ENCODE measurements at places on chromosomes 5 and 9. TPM values are rescaled to one million over a fixed set of nuclear protein-coding genes. Genes with fewer than 3 reads are reported as not detected.

GRCh38 chr5:137414112-137414755 lies 84.9 kb downstream of the SPOCK1 start:
- H3K27me3 ChIP-seq: no peaks in the 10 kb centered on the region
- no peak for DNase-seq
- H3K27ac ChIP-seq: no peak overlapping the region
- H3K4me1 ChIP-seq: no peaks in the 10 kb centered on the region
- no peak overlapping the region for H3K4me3 ChIP-seq

GRCh38 chr9:3480353-3480655 lies 45.5 kb downstream of the RFX3 start:
- H3K27me3 ChIP-seq: no peaks in the 10 kb centered on the region
- no peaks in the 10 kb centered on the region for H3K36me3 ChIP-seq
- peaks cover 5% of the 10 kb centered on the region for H3K4me1 ChIP-seq
- no peak overlapping the region for H3K4me3 ChIP-seq
- DNase-seq: no peak

- H3K27ac ChIP-seq: no peak overlapping the region
- H3K27me3 ChIP-seq: no peaks in the 10 kb centered on the region
These were observed 2.4 kb upstream of the FAM78A start for GRCh38 chr9:131278702-131279111.

DNA sequence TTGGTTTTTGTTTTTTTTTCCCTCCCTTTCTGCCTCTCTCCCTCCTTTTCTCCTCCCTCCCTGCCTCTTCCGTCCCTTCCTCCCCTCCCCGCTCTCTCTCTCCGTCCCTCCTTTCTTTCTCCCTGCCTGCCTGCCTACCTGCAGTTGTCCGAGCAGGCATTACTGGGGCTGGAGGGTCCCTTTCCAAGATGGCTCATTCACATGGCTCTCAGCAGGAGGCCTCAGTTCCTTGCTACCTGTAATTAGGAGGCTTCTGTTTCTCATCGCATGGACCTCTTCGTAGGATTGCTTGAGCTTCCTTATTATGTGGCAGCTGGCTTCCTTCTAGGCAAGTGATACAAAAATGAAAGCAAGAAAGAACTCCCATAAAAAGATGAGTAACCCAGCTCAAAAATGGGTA lies 8.0 kb downstream of the RGS3 start:
- no peaks in the 10 kb centered on the region for H3K27me3 ChIP-seq
- H3K4me3 ChIP-seq: no peak overlapping the region
- H3K36me3 ChIP-seq: no peaks in the 10 kb centered on the region
- DNase-seq: no peak
- no peak overlapping the region for H3K27ac ChIP-seq
- H3K4me1 ChIP-seq: no peaks in the 10 kb centered on the region

DNA sequence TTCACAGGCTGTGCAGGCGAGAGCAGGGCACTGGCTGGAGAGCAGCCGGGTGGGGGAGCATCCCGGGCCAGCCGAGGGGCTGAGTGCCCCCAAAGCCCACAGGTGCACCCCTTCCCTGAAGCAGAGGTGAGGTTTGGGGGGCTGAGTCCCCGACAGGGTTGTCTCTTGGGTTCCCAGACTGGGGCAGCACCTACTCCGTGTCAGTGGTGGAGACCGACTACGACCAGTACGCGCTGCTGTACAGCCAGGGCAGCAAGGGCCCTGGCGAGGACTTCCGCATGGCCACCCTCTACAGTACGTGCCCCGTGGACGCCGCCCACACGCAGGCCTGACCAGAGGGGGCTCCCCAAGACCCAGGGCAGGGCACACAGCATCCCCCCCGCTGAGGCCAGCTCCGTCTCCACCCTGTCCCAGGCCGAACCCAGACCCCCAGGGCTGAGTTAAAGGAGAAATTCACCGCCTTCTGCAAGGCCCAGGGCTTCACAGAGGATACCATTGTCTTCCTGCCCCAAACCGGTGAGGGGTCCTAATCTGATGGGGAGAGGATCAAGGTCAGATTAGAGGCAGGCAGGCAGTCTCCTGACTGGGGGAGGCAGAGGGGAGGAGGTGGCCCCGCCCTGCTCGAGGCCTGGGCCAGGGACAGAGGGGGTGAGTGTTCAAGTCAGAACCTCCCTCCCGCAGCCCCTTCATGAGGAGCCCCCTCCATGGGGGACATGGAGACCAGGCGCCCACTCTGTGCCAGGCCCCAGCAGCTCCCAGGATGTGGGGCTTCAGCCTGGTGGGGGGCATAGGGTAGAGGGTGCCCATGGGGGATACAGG lies 2.7 kb downstream of the PTGDS start:
- H3K4me3 ChIP-seq: no peak overlapping the region
- no peak overlapping the region for H3K27ac ChIP-seq
- peaks cover 15% of the 10 kb centered on the region for H3K4me1 ChIP-seq
- H3K36me3 ChIP-seq: no peaks in the 10 kb centered on the region
- no peak for DNase-seq

- H3K27ac ChIP-seq: no peak overlapping the region
- no peaks in the 10 kb centered on the region for H3K36me3 ChIP-seq
- DNase-seq: no peak
- no peaks in the 10 kb centered on the region for H3K27me3 ChIP-seq
These were observed 533.4 kb downstream of the PDE4D start for GRCh38 chr5:59360130-59360555.

- H3K4me3 ChIP-seq: no peak overlapping the region
- no peaks in the 10 kb centered on the region for H3K36me3 ChIP-seq
- no peak for DNase-seq
- no peaks in the 10 kb centered on the region for H3K27me3 ChIP-seq
These were observed 146.5 kb downstream of the SPATA31D1 start for GRCh38 chr9:82135106-82135505.

- no peaks in the 10 kb centered on the region for H3K27me3 ChIP-seq
- DNase-seq: no peak
- no peak overlapping the region for H3K27ac ChIP-seq
These were observed 268.6 kb upstream of the MVB12B start for GRCh38 chr9:126058011-126058531.

- no peak for DNase-seq
- H3K27ac ChIP-seq: no peak overlapping the region
- H3K36me3 ChIP-seq: no peaks in the 10 kb centered on the region
- no peaks in the 10 kb centered on the region for H3K27me3 ChIP-seq
- no peaks in the 10 kb centered on the region for H3K4me1 ChIP-seq
These were observed 32.7 kb downstream of the GAPT start for GRCh38 chr5:58523956-58524355.

DNA sequence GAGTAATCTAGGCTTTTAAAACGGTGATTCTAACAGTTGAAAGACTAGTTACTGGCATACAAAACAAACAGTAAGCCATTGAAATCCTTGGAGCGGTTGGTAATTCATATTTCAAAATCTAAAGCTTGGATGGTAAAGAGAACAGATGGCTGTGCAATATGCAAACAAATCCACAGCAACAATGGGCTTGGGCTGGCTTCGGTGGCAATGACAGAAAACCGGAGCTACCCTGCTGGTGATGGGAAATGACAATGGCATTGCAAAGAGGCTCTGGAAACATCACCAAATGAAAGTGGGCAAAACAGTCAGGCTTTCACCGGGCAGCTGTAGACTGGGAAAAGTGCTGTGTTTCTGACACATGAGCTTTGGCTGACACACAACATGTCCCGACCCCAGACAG lies 42.2 kb downstream of the MED27 start:
- H3K27me3 ChIP-seq: no peaks in the 10 kb centered on the region
- DNase-seq: no peak
- H3K4me3 ChIP-seq: no peak overlapping the region
- H3K27ac ChIP-seq: no peak overlapping the region

DNA sequence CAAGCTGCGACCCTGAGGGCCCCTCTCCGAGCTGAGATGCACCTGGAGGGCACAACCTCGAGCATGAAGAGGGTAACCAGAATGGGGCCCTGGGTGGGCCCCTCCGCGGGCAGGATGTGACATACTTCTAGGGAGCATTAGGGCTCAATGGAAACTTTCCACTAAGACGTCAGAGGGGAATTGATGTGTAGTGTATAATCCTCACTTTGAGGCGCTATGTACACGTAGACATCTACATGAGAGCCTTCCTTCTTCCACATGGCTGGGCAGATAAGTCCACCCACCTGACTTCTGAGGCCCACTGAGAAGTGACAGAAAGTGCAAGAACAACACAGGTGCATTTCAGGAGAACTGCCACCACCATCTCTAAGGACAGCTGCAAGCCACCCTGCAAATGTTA lies 61.0 kb downstream of the DAP start:
- no peaks in the 10 kb centered on the region for H3K36me3 ChIP-seq
- H3K4me3 ChIP-seq: no peak overlapping the region
- no peaks in the 10 kb centered on the region for H3K27me3 ChIP-seq

- H3K27me3 ChIP-seq: no peaks in the 10 kb centered on the region
- no peak for DNase-seq
- H3K27ac ChIP-seq: no peak overlapping the region
- H3K4me3 ChIP-seq: no peak overlapping the region
- no peaks in the 10 kb centered on the region for H3K4me1 ChIP-seq
These were observed 261.7 kb downstream of the CDH12 start for GRCh38 chr5:22591461-22591860.

GRCh38 chr5:113162208-113162607 lies 185.6 kb downstream of the DCP2 start:
- DNase-seq: no peak
- H3K27me3 ChIP-seq: no peaks in the 10 kb centered on the region
- H3K4me3 ChIP-seq: no peak overlapping the region
- no peak overlapping the region for H3K27ac ChIP-seq
- H3K4me1 ChIP-seq: no peaks in the 10 kb centered on the region

DNA sequence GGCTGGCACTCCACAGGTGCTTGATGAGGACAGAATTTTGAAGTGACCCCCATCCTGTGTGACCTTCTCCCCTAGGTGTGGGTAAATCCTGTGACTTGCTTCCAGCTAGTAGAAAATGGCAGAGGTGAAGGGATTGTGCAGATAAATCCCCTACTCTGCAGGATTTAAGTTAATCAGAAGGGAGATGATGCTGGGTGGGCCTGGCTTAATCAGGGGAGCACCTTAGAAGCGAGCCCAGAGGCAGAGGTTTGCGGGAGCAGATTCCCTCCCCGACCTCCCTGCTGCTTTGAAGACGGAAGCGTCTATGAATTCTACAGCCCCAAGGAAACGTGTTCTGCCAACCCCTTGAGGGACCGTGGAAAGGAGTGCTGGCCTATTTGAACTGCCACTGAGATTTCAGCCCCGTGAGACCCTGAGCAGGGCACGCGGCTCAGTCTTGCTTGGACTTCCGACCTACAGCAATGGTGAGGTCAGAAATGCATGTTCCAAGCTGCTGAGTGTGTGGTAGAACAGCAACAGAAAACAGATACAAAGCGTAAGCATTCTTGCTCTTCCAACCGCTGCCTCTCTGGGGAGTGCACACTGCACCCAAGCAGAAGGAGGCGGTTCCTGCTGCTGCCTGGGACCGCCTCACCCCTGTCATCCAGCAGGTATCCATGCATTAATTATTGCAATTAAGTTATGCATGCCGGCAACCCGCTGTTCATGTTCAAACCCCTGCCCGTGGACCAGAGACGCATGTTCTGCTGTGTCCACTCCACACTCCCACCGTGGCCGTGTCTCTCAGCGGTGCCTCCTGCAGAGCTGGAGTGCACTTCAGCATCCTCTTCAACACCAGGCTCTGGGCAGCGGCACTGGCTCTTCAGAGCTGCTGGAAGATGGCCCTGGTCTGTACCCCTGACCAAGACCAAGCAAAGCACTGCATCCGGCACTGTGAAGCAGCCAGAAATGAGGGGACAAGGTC lies 54.6 kb upstream of the RXRA start:
- no peaks in the 10 kb centered on the region for H3K27me3 ChIP-seq
- no peaks in the 10 kb centered on the region for H3K4me1 ChIP-seq
- H3K4me3 ChIP-seq: no peak overlapping the region
- peak; percentile 66 for DNase-seq

DNA sequence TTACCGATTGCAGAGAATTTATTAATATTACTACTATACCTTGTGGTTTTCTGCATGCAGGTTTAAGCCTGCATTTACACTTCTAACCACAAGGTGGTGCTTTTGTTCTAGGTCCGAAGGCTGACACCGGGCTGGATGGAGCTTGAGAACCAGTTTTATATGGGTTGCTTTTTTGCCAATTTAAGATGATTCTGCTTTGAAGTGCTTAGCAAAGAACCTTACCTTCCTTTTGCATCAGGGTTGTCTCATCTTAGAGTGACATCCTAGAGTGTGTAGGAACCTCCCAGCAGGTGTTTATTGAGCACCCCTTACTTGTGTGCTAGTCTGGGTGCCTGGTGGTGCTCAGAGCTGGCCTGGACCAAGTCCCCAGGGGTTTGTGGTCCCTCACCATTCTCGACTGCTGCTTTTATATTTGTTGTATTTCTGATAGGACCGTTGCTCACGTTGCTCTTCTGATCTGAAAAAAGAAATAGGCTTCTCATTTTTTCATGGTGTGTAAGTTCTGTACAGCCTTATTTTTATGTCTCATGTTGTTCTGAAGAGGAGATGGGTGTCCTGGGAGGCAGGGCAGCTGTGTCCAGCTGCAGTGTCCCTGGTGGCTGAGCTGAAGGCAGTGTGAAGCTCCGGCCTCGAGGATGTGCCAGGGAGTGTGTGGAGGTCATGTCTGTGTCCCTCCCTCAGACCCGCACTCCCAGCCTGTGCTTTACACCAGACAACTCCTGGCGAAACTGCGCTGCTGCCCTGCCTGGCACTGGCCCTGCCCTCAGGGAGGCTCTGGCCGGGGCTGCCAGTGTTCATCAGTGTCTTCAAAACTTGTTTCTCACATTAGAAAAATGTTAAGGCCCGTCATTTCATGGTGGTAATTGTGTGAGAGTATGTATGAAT lies 54.3 kb downstream of the EHMT1 start:
- peaks cover 34% of the 10 kb centered on the region for H3K4me1 ChIP-seq
- no peaks in the 10 kb centered on the region for H3K27me3 ChIP-seq
- no peaks in the 10 kb centered on the region for H3K36me3 ChIP-seq
- no peak overlapping the region for H3K4me3 ChIP-seq
- H3K27ac ChIP-seq: no peak overlapping the region
- peak; percentile 52 for DNase-seq

The PTCD2 gene
- 10.9 TPM for total RNA-seq

The GRIN3A gene
- not detected for total RNA-seq

The CENPH gene
- 1.7 TPM for total RNA-seq

The TUSC1 gene
- 21.2 TPM for total RNA-seq

The ZMYND19 gene
- 14.3 TPM for total RNA-seq

The SAXO1 gene
- total RNA-seq: not detected

The SV2C gene
- not detected for total RNA-seq

The MAMDC2 gene
- 18.4 TPM for total RNA-seq

The F2R gene
- total RNA-seq: 5.7 TPM

Measured in thyroid gland (tissue), 4 donors.